Stimulated activated effector memory CD8-positive, alpha-beta T cell treated with anti-CD3 and anti-CD28 coated beads, Interleukin-12 subunit alpha, Interleukin-12 subunit beta, amount 100 ng/mL, for 72 hours (primary cell): ENCODE measurements at places on chromosomes 6 and 20.

DNA sequence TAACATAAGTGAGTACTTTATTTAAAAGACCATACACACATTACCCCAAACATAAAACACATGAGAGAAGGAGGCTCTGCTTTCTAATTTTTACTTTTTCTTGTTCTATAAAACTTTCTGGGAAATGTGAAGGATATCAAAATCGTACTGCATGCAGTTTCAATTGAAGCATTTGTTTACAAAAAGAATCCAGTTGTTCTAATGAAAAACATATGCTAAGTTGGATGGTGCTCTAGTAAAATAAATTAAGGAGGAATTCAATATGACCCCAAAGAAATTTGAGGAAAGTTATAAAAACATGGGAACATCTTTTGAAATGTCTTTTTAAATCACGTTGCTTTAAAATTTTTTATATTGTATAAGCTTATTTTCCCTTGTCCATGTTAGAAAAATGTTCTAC is 37.6 kb downstream of the OR2B6 start:
- no peak for DNase-seq

DNA sequence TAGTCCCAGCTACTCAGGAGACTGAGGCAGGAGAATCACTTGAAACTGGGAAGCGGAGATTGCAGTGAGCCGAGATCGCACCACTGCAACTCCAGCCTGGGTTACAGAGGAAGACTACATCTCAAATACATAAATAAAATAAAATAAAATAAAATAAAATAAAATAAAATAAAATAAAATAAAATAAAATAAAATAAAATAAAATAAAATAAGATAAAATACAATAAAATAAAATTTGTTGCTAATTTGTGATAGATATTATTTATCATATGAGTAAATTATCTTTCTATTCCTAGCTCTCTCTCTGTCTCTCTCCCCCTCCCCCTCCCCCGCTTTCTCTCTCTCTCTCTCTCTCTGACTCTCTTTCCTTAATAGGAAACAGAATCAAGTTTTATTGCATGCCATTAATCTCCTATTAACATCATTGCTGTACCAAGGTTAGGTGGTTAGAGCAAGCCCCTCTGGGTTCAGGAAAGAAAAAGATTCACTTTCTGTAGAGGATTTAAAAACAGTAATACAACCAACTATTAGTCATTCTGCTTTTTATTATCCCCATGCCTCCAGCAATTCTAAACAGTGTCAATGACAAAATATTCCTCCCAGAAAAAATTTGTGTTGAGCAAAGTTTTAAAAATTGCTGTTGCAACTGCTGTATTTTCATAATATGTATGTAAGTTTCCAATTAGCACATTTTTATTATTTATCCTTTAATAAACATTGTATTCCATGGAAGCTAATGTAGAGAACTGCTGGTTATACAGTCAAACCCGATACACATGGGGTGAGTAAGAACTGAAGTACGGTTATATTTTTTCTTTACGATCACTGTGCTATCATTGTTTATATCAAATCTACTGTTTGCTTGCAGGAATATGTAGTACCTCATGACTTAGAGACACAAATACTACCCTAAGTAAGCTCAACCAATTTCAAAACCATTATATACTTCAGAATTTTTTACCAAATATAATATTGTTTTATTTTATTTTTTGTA is 22.1 kb downstream of the BMP5 start:
- DNase-seq = no peak

DNA sequence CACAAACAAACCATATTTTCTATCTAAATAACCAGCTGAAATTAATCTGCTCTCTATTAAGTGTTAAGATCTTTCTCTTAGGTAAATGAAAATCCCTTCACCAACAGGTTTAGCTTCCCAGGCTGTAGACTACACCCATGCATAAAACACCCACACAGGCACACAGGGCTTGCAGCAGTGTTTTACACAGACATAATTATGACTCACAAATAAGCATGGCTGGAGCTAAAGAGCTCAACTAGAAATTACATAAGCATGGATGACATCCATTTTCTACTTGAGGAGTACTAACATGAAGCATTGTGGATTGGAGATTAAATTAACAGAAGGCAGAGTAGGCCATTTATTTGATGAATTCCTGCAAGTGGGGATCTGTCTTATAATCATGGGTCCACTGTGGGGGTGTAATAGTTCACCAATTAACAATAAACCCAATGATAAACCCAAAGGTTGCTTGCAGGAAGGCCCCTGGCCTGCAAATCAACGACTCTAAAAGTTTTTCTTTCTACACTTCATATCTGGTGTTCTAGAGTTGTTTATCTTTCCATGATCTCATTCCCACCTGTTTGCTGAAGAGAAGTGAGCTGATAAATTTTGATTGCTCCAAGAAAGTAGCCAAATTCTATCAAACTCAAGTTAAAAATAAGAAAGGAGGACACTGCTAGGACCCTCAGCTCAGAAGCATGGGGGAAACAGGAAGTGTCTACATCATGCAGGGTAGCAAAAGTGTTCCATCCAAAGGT is 33.8 kb upstream of the E2F3 start:
- no peak for DNase-seq

DNA sequence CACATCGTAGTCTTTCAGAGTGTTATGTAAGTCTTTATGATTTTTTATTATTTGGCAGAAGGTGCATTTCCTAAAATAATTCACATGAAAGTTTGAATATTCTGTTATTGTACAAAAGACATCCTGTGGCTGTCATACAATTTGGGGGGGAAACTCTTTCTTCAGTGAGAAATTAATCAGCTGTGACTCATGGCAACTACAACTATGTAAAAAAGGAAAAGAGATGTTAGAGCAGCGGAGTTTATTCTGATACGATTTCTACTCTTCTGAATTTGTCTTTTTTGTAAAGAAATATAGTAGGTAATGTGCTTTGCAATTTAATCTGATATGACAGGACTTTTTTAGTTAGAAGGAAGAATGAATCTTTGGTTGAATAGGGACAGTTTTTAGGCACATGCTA is 14.2 kb downstream of the COL19A1 start:
- no peak for DNase-seq

DNA sequence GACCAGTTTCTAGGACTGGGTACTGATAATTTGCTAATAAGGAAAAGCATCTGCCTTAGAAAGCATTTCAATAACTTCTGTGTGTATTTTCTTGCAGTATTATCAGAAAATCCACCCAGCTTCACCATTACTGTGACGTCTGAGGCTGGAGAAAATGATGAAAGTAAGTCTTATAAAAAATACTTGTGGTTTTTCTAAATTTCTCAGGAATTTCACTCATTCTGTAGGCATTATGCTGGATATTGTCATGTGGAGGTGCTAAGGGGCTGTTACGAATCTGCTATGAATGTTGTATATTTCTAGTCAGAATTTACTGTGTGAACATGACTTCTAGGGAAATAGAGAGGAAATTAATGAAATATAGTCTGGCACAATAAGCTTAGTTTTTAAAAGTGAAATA is 8.9 kb downstream of the RWDD1 start:
- no peak for DNase-seq

- DNase-seq = no peak
These were observed 1.1 kb downstream of the FBXO30 start for GRCh38 chr6:145813285-145814034.

GRCh38 chr6:48486876-48487275 is 375.9 kb upstream of the PTCHD4 start:
- DNase-seq = no peak

DNA sequence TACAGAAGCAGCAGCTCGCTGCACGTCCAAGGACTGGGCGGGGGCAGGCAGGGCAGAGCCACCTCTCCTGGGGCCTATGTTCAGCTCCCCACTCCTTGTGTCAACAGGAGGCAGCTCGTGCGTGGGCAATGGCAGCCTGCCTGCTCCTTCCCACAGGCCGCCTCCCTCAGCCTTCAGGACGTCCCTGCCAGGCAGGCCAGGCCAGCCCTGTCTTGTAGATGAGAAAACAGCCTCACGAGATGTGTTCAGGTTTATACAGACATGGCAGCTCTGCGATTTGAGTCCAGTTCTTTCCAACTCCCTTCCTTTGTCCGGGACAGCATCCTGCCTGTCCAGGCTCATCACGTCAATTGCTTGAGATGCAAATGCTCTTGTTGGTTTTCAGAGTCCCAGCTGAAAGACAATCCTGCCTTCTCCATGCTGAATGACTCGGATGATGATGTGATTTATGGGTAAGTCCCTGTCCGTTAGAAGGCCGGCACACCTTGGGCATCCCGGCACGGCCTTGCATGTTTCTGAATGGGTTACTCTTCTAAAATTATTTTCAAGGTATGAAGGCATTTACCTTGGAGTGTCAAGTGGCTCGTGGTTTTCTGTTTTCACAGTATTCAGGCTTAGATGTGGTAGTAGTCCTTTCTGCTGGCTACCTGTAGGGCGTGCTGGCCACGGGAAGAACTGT is 13.5 kb downstream of the DYNLT1 start:
- no peak for DNase-seq

- DNase-seq = no peak
These were observed 12.1 kb upstream of the MRPS18A start for GRCh38 chr6:43699564-43700186.

- no peak for DNase-seq
These were observed 277.0 kb downstream of the FOXA2 start for GRCh38 chr20:22307409-22307808.

DNA sequence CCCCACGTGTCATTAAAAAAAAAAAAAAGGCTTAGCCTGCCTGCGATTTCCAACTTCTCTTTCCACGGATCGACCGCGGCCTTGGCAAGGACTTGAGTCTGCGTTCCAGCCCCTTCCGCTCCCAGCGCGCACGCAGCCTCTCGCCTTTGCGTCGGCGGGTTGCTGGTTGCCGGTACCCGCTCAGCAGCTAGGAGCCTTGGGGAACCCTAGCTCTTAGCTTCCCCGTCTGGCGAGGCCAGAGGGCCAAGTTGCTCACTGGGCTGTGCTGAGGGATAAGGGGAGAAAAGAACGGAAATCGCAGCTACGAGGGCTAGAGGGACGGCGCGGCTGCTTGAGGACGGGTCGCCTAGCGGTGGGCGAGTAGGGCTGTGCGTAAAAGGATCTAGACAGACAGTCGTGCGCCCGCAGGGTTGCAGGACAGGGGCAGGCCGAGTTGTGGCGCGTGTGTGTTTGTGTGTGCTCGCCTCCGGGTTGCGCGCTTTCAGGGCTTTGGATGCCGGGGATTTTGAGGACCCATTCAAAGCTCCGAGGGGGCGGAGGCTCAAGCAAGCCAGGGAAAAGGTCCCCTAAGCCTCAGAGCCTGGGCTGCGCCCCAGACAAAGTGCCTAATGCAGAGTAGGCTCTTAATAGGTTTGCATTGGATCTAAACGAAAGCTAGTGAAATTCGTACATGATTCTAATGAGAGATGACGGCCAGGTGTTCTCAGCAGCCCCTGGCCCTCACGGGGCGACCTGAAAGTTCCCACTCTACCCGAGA is 40.5 kb upstream of the OSTM1 start:
- DNase-seq = peak; percentile 68

GRCh38 chr20:54550776-54551396 is 75.5 kb downstream of the DOK5 start:
- DNase-seq = no peak

- no peak for DNase-seq
These were observed 26.1 kb downstream of the SEC63 start for GRCh38 chr6:107931894-107932293.

DNA sequence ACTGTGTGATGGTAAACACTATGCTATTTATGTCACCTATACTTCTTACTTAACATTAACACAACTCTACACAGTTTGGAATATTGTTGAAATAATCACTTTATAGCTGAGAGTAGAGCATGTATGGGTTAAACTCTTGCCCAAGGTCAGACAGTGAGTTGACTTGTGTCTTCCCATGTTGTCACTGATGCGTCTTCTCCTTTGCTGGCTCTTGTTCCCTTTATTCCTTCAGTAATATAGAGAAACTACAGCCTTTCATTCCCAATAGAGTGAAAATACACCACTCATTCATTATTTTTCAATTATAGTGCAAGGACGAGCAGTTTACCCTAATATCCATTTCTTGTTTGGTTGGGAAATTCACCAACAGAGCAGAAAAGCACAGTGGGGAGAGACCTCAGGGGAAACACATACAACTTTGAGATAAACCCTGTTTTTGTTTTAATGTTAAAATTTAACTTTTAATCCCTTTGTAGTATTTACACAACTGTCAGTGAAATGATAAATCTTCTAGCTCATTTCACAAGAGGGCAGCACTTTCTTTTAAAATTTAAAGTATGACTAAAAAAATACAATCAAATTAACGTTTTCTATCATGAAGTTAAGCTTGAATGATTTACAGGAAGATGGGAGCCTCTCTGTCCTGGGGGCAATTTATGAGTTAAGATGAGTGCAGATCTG is 363.0 kb downstream of the UTRN start:
- no peak for DNase-seq

GRCh38 chr6:53944543-53944942 is 149.7 kb downstream of the LRRC1 start:
- no peak for DNase-seq

DNA sequence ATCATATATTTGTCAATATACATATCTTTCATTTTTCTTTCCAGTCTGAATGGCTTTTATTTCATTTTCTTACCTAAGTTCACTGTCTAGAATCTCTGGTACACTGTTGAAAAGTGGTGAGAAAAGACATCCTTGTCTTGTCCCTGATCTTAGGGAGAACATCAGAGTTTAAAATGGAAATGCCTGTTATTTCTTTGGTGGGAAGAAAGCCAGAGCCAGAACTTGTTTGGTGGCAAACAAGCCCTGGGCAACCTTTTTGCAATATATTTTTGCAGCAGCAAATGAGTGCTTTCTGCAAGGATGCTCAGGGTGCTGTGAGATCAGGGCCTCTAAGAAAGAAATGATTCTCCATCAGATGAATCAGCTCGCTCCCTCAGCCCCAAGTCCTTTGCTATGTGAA is 156.6 kb downstream of the RALGAPA2 start:
- no peak for DNase-seq

GRCh38 chr6:125392682-125393081 is 90.9 kb upstream of the HDDC2 start:
- DNase-seq = no peak

DNA sequence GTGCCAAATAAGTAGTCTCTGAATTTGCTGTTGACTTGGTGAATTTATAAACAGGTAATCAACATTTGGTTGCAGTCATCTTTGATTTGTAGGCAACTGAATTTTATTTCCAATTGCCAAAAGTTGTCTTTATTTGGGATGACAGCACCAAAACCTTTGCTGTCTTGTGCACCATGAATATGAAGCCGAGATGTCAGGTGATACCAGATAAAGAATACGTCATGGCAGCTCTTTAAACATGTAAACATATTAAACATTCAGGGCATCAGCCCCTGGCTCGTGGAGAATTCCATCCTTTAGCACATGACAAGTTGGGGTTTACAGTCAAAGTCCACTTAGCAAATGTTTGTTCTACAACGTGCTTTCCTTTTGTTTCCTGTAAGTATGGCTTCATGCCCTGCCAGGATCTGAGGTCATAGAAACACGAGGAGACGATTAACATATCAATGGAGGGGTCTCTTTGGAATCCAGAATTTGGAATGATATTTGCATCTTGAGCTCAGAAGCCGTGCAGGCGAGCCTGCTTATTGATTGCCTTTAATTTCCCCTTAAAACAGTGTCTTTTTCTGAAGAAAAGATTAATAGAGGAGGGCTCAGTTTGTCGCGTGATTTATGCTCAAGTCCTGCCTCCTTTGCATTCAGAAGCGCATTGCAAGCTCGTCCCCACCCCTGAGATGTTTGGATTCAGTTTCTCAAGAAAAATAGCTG is 170.2 kb upstream of the ZNF217 start:
- no peak for DNase-seq

GRCh38 chr6:5412017-5412416 is 150.7 kb downstream of the FARS2 start:
- no peak for DNase-seq
